LHCN-M2 (cell line): ENCODE measurements at places on chromosomes 11 and 22. TPM values are rescaled to one million over a fixed set of nuclear protein-coding genes. Genes with fewer than 3 reads are reported as not detected.

The PRR33 gene
- total RNA-seq: under 0.01 TPM in 1 of 2 replicates, not detected in the other

The RGL4 gene
- not detected in 2 replicates for total RNA-seq

The CCDC87 gene
- 0.34 and 0.51 TPM in 2 replicates for total RNA-seq

The SLC15A3 gene
- 4.2 and 8.6 TPM in 2 replicates for total RNA-seq

The INS gene
- not detected in 2 replicates for total RNA-seq

- no peak for DNase-seq
Observed at GRCh38 chr11:117780456-117780855, 16.6 kb downstream of the DSCAML1 start.

GRCh38 chr11:66880496-66881450 lies 23.9 kb downstream of the LRFN4 start:
- DNase-seq: no peak

GRCh38 chr11:121474680-121475079 lies 21.9 kb upstream of the SORL1-AS1 start:
- DNase-seq: no peak

GRCh38 chr11:27401833-27402316 lies 38.9 kb upstream of the CCDC34 start:
- DNase-seq: no peak

- DNase-seq: no peak
Observed at GRCh38 chr22:50179937-50180726, 5.6 kb upstream of the TRABD start.

DNA sequence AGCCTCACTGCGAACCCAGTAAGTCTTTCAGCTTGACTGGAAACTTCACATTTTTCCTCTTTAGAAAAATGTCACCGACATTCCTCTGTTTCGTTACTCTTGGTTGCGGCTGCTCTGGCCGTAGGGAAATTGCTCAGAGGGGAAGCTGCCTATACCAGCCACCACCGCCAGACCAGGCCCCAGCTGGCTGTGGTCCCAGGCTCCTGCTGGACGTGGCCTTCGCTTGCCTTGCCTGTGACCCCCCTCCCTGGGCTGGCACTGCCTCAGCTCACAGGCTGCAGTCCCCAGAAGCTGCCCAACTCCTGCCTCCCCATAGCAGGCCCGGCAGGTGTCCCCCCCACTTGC lies 197.8 kb downstream of the MN1 start:
- no peak for DNase-seq

DNA sequence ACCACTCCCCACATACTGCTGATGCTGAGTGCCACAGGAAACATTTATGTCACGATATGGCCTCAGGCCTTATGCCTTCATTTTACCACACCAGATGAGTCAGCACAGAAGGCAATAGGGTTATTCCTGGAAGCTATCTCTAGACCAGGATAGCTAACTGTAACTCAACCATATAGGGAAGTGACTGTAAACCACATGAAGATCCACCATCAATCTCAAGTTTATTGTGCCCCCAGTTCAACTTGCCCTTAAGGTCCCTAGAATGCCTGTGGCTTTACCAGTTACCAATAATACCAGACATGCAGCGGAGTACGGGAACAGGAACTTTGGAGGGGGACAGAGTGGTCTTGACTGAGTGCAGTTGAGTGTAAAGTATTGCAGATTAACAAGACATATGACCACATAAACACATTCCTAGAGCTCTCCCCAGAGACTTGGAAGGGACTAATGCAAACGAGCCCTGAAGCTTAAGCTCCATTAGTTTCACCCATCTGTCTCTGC lies 180.9 kb downstream of the KIF18A start:
- DNase-seq: peak; percentile 49

DNA sequence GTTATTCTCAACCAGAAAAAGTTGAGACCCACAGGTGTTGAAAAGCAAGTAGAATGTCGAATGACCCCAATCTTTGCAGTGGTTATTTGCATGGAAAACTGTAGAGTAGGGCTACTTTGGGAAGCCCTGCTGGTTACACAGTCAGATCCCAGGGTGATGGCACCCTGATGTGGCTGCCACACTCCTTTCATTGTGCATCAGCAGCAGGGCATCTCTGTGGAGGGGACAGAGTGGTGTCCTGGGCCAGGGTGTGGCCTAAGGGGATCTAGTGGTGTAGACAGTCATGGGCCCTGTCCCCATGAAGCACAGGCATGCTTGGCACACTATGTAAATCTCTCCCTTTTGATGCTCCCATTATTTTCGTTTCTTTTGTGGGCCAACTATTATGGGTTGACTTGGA lies 199.4 kb upstream of the NAV2 start:
- DNase-seq: no peak

GRCh38 chr11:926341-926916 lies 759 bp downstream of the AP2A2 start:
- peak; percentile 68 for DNase-seq

- DNase-seq: peak; percentile 99
Observed at GRCh38 chr11:129143335-129143734, 48.8 kb downstream of the ARHGAP32 start.

GRCh38 chr11:72786305-72787215 lies 7.3 kb downstream of the STARD10 start:
- no peak for DNase-seq

- DNase-seq: peak; percentile 58
Observed at GRCh38 chr11:46527591-46528130, 66.2 kb downstream of the AMBRA1 start.

GRCh38 chr11:117584056-117584830 lies 212.8 kb downstream of the DSCAML1 start:
- no peak for DNase-seq

DNA sequence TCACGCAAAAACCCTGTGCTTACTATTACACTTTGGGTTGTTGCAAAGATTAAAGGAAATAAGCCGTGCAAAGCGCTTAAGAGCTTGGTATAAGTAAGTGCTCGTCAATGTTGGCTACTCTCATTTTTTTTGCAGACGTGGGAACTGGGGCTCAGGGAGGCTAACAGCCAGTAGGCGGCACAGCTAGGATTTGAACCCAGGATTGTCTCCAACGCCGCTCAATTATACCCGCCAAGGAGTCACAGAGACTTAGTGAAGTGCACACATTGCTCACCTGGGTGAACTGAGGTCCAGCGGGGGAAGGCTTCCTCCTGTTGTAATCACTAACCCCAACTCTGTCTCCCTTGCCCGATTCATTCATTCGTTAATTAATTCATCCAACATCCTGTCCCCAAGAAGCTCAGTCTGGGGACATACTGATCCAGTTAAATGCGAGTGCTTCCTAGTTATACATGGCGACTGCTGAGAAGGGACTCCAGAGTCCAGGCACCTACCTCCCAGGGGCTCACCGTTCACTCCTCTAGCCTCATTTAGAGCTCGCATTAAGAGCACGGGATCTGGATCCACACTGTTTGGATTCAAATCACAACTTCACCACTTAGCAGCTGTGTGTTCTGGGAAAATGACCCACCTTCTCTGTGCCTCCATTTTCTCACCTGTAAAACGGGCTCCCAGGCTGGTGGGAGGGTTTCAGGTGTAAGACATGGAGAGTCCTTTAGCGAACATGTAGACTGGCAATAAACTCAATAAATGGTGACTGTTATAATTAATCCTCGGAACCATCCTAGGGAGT lies 838 bp upstream of the MTFP1 start:
- DNase-seq: peak; percentile 46

- DNase-seq: no peak
Observed at GRCh38 chr11:94801866-94802460, 33.8 kb downstream of the AMOTL1 start.

DNA sequence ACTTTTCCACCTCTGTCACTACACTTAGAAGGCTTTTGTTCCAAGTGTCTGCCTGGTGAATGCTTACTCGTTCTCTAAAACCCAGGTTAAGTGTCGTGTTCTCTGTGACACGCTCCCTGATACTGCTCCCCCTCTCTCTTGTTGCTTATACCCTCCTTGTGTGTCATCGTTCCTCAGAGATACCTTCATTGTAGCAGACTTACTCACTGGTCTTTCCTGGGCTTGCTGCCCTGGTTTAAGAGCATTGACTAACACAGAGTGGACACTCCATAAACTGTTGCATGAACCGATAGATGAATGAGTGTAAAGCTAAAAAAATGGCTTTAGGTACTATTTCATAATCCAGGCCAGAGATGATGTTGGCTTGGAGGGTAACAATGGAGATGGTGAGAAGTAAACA lies 171.3 kb downstream of the GRIK4 start:
- DNase-seq: peak; percentile 7

DNA sequence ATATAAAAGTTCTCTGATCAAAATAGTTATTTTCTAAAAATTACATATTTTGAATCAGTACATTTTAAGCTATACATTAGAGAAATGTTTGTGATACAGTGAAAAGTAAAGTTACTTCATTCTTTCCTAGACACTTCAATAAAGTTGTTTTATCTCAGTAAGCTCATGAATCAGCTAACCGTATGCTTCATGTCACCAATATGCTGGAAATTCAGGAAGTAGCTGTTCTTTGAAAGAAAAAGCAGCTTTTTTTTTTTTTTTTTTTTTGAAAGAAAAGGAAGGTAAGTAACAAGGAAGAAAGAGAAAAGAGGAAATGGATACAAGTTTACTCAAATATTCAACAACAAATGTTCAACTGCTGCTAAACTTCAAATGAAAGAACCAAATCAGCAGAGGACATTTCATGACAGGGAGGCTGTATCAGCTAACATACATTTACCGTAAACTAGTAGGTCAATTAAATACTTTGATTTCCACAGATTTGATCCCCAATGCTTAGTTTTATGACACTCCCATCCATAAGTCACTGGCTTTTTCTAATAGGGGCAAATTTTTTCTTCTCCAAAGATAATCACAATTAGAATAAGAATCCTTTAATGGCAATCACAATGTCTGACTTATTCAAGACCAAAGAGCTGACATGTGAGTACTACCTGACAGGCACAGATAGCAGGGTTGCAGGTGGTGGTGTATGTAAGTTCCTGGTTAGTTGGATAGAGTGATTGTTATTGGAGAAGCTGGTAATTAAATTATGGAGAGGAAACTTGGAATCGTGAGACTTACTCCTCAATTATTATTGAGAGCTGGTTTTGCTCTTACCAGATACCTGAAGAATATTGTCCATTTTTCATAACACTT lies 754 bp downstream of the OR52A1 start:
- no peak for DNase-seq

- no peak for DNase-seq
Observed at GRCh38 chr11:114890038-114890437, 211.7 kb downstream of the NXPE2 start.

DNA sequence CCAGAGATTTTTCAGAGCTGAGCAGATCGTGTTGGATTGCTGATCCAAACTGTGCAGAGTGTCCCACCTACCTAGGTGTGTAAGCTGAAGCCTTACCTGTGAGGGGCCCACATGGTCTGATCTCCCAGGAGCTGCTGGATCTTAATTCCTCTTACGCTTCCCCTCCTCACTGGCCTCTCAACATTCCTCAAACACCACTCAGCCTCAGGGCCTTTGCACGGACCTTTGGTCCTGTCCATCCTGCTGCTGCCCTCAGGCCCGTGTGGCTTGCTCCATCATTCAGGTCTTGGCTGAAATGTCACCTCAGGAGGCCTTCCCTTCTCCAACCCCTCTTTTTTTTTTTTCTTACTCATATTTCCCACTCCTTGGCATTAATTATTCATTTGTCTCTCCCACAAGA lies 21.1 kb upstream of the RAB1B start:
- DNase-seq: no peak
